ENCODE measurements at places on chromosomes 1 and 21. TPM values are rescaled to one million over a fixed set of nuclear protein-coding genes. Genes with fewer than 3 reads are reported as not detected.
A peak's percentile ranks its signal among the peaks of the same experiment; 100 is the strongest.

DNA sequence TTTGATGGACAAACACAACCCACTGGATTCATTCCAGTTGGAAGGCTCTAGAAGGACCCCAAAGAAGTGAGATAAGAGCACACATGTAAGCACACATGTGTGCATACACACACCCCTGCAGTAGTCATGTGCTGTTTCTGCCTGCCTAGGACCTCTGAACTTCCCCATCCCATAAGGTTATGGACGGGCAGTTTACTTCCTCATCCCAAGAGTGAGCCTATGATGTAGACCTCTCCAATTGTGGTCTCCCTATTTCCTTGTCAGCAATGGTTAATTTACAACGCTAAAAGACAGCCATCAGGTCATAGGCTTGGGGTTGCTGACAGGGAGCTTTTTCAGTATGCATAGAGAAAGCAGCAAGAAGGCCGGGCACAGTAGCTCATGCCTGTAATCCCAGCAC, 15.4 kb upstream of the ADAR start:
- DNase-seq = no peak

DNA sequence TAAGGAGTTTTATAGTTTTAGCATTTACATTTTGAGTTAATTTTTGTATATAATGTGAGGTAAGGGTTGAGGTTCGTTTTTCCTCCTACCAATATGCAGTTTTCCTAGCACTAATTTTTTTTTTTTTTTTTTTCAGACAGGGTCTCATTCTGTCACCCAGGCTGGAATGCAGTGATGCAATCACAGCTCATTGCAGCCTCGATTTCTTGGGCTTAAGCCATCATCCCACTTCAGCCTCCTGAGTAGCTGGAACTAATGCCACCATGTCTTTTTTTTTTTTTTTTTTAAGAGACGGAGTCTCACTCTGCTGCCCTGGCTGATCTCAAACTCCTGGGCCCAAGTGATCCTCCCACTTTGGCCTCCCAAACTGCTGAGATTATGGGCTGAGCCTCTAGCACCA, 2.5 kb upstream of the UBASH3A start:
- peak; percentile 29 for DNase-seq

GRCh38 chr1:231364192-231364591, 26.1 kb downstream of the SPRTN start:
- no peak for DNase-seq

DNA sequence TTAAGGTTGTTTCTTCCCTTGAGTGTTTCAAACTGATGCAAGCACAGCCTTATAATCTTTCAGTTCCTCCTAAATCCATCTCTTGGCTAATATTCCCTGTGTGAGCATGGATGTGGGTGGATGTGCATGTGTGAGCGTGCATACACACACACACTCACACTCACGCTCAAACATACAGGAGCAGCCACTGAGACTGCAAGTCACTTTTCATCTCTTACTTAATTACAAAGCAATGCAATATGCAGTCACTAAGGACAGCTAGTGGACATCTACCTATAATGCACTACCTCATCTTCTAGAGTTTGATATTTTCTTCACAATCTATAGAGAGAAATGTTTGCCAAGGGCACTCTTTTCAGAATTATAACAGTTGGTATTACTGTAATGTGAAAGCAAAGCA, 1.4 kb downstream of the ESRRG start:
- no peak for DNase-seq

- no peak for DNase-seq
Observed at GRCh38 chr21:35622612-35623011, 437.7 kb downstream of the SETD4 start.

DNA sequence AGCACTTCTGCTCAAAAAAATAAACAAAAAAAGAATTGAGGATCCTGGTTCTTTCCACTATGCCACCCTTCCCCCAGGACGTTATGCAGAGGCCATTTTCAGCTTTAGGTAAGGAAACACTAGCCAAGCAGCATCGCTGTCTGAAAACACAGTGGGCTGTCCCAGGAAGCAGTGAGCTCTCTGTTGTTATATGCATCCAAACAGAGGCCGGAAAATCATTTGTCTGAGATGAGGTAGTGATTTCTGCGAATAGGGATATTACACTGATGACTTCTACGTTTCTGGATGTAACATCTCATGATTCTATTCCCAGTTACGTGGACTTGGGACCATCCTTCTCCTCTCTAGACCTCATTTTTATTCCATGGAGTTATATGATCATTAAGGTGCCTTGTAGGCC, 137.2 kb downstream of the OMA1 start:
- no peak for DNase-seq

The LRRC38 gene
- total RNA-seq = not detected

DNA sequence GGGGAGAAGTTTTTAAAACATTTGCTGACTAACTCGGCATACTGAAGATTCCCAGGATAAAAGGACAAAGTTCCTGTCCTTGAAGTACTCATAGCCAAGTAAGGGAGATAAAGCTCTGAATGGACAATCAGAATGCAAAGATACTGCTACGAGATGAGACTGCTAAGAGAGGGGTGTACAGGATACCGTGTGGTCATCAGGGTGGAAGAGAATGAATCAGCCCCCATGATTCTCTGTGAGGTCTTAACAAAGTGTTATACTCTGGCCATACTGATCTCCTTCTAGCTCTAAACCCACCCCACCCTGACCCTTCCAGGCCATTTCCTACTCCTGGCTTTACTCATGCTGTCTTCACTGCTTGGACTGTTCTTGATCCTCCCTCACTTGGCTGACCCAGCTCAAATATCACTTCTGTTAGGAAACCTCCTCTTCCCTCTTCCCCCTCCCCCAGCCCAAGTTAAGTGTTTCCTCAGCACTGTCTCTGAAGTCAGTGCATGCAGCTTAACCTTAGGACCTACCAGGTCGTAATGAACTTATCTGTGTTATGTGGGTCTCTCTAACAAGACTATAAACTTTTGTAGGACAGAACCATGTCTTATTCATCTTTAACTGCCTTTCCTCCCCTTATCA, 15.8 kb upstream of the MAGOH start:
- no peak for DNase-seq

The SMPDL3B gene
- not detected for total RNA-seq

- DNase-seq = no peak
Observed at GRCh38 chr21:35606146-35606545, 454.2 kb downstream of the SETD4 start.

DNA sequence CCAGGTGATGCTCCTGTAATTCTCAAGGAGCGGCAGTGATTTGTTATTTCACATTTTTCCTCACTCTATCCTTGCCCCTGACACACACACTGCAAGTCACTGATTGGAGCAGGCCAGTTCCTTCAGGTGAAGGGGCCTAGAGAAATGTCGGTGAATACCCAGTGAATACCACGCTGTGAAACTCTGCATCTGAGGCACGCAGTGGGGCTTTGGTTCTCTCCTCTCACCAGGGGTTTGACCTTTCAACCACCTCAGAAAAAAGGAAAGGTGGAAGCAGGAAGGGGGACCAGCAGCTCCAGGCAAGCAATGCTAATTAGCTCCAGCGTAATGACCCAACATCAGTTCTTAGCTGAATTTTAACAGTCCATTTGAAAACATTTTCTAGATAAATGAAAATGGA, 532 bp upstream of the FAM177B start:
- DNase-seq = no peak

GRCh38 chr1:54866801-54867716, 19.9 kb downstream of the DHCR24 start:
- no peak for DNase-seq

The CLDN17 gene
- not detected for total RNA-seq

GRCh38 chr21:41121785-41122415, 46.1 kb upstream of the BACE2 start:
- peak; percentile 68 for DNase-seq

- peak; percentile 88 for DNase-seq
Observed at GRCh38 chr1:212595787-212596714, 12.5 kb upstream of the ATF3 start.

DNA sequence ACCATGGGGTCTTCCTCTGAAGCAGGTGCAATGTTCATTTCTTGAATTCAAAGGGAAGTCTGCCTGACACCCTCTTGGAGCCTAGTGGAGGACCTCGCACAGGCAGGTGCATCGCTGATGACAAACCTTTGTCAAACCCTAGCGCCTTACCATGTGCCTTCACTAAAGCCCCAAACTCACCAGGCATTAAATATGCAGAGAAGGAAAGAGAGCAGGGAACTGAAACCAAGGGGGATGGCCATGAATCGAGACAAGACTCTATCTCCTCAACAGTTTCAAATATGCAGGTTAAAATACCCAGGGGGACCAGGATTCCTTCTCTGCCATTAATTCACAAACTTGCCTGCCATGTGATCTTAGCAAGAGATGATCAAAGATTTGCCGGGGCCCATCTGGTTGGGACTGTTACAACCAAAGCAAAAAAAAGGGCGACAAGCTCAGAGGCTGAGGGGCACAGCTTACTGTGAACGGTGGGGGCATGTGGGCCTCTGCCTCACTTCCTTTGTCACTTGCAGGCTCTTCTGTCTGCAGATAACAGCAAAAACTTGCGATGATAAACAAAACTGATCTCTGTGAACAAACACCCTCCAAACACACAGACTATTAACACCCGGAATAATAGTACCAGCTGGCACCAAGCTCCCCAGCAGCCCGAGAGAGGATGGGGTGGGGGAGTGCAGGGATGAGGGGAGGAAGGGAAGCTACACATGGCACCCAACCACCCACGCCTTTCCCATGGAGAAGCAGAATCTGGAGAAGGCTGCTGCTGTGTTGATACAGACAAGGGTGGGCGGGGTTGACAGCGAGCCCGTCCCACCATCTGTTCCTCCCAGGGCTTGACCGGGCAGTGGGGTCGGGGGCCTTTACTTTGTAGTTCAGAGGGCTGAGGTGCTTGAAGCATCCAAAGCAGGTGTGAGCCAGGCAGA, 33.9 kb downstream of the TMEM63A start:
- DNase-seq = no peak

- DNase-seq = peak; percentile 51
Observed at GRCh38 chr1:43463479-43463878, 9.7 kb upstream of the HYI start.

DNA sequence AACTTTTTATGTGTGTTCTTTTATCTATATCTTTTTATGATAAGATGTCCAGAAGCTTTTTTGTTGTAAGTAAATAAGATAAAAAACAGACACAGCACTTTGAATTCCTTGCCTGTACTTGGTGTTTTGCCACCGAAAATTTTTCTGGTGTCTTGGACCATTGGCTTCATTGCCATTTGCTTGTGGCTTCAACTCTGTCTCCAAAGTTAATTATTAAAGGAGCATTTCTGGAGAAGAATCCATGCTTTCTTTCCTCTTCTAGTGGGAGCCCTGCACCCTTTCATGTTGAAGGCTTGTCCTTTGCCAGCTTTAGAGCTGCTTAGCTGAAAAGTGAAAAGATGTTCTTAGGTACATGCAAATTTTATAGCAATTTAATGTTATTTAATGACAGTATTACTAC, 112.2 kb downstream of the DYRK1A start:
- no peak for DNase-seq

All from RPMI7951 (cell line).